ENCODE measurements at places on chromosomes 12 and 14.

GRCh38 chr12:93563807-93564538, 8.5 kb upstream of the SOCS2 start:
- DNase-seq = no peak

GRCh38 chr12:109566424-109566823, 6.9 kb downstream of the MMAB start:
- no peak for DNase-seq

DNA sequence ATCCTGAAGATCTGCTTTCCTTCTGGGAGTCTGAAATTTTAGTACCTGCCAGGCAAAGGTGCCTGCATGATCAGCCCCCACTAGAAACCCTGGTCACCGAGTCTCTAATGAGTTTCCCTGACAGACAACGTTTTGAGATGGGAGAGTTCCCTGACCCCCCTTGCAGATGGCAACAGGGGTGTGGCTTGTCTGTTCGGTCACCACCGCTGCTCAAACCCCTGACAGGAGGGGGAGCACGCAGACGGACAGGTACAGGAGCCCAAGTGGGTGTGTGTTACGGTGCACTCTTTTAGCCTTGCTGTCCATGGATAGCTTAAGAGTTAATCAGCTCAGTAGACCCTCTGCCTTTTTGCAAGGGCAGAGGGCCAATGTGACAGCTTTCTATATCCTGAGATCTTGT, 19.3 kb upstream of the CDKN3 start:
- no peak for DNase-seq

GRCh38 chr12:93102744-93103143, 173.6 kb upstream of the EEA1 start:
- DNase-seq = no peak

DNA sequence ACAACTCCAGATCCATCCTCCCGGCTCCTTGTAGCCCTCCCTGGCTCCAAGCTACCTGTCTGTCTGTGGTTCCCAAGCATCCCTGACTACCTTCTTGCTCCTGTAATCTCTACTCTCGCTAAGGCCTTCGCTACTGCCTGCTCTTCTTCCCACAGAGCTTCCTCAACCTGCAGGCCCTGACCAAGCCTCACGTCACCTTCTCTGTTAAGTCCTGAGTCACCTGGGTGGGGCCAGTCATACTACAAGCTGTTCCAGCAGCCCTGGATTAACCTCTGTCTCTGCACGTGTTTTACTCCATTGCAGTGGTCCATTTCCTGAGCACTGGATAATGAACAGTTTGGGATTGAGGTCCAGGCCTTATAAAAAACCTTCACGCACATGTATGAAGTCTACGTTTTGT, 770.7 kb downstream of the BCL11B start:
- no peak for DNase-seq

- no peak for DNase-seq
Measured at GRCh38 chr12:130457215-130457614, 119.5 kb downstream of the PIWIL1 start.

All from adipocyte (in vitro differentiated cells).